ENCODE measurements at places on chromosomes 12 and 14.

GRCh38 chr12:66984077-66984476 is 285.1 kb upstream of the CAND1 start:
- no peak for DNase-seq

DNA sequence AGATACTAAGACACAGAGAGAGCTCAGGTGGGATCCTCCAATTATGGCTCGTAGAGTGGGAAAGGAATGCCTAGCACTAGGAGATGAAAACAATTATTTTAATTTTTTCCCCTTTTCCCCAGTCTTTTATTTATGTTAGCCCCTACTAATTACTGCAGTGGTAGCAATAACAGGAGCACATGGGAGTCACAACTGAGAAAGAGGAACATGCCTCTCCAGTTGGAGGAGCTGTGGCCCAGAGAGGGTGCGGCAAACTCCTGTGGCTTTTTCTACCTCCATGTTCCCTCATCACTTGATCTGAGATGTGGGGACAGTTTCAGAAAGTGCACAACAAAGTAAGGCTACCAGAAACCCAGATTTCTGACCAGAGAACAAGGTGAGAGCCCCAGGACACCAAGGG is 25.9 kb upstream of the POC1B start:
- DNase-seq = no peak

- no peak for DNase-seq
Observed at GRCh38 chr12:130044991-130045621, 117.2 kb upstream of the FZD10 start.

DNA sequence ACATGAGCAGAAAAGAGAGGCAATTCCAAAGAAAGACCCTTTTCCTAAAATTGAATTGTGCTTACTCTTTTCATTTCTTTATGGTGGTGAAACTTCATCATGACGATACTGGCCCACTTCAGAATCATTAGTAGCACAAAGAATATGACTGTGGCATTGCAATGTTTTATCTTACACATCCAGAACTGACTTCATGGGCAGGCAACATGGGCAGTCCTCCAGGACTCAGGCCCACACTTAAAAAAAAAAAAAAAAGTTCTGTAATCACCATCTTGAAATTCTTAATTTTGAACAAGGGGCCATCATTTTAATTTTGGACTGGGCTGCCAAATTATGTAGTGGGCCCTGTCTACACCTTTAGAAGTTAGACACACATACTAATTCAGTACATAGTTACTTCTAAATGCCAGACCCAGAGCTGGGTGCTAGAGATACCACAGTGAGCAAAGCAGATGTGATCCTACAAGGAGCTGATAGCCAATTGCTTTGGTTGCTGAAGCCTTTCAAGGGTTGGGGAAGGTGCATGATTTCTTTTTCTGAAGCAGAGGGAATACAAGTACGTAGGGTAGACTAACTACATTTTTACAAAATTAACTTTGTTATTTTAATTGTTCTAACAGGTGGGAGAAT is 35.2 kb downstream of the HELB start:
- DNase-seq = no peak

GRCh38 chr12:6963791-6964413 is 6.6 kb downstream of the PHB2 start:
- no peak for DNase-seq

- no peak for DNase-seq
Observed at GRCh38 chr12:121524196-121524916, 56.5 kb downstream of the KDM2B start.

- no peak for DNase-seq
Observed at GRCh38 chr14:72644758-72645489, 249.0 kb downstream of the DPF3 start.

GRCh38 chr12:115752156-115752555 is 525.3 kb downstream of the MED13L start:
- no peak for DNase-seq

DNA sequence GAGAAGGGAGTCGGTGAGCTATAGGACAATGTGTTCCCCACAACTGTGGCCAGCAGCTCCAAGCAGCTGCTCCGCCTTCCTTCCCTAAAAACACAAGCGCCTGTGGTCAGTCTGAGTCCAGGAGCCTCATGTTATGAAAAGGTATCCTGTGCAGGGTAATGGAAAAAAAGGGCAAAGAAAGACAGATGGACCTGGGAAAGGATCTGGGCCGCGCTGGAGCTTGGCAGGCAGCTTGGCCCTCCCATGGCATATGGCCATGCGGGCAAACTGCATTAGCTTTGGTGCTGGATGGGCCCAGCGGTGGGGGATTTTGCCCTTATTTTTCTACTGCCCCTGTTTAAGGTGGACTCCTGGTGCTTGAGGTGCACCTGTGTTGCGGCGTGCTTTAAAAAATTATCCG is 23.7 kb upstream of the CHST11 start:
- no peak for DNase-seq

DNA sequence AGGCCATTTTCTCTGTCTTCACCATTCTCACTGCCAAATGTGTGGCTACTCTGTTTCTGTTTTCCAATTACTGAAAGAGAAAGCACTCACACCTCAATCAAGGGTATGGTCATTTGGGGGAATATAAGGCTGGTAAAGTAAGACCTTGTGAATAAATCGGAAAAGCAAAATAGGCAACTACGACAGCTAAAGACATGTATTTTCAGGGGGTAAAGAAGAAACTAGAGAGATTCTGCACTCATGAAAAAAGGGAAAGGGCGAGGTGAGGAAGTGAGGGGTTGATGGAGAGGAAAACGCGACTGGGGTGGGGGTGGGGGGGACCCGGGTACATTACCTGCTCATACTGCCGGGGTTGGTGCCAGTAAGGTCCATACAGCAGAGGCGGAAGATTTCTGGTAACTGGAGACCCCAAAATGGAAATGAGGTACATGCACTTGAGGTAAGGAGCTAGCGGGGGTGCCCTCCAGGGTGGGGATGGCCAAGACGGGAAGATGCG is 19.3 kb downstream of the CHD8 start:
- DNase-seq = no peak

DNA sequence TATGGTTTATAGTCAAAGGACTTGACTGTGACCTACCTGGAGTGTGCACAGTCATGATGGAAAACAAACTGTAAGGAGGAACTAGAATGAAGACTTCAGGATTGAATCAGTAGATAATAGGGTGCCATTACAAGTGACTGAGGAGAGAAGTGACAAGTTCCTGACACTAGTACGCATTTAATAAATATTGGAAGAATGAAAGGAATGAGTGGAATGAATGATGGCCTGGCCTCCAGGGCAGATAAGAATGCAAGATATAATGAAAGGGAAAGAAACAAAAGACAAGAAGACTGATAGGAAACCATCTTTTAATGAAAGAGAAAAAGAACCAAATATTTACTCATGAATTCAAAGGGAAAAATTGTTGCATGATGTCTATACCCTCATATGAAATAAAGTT is 44.7 kb upstream of the NEDD1 start:
- DNase-seq = no peak

GRCh38 chr14:105135700-105136395 is 32.7 kb downstream of the JAG2 start:
- DNase-seq = no peak

DNA sequence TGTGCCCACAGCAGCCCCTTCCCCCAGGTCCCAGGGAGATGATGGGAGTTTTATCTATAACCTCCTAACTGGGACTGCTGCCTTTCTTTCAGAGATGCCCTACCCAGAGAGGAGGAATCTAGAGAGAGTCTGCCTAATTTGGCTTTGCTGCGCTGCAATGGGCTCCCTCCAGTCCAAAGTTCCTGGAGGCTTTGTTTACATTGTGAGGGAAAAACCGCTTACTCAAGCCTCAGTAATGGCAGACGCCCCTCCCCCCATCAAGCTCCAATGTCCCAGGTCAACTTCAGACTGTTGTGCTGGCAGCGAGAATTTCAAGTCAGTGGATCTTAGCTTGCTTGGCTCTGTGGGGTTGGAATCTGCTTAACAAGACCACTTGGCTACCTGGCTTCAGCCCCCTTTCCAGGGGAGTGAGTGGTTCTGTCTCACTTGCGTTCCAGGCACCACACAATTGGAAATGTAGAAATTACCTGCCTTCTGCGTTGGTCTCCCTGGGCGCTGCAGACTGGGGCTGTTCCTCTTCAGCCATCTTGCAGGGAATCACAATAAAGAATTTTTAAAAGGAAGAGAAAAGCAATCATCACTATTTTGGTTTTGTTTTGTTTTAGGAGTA is 262.5 kb downstream of the FOXG1 start:
- no peak for DNase-seq

DNA sequence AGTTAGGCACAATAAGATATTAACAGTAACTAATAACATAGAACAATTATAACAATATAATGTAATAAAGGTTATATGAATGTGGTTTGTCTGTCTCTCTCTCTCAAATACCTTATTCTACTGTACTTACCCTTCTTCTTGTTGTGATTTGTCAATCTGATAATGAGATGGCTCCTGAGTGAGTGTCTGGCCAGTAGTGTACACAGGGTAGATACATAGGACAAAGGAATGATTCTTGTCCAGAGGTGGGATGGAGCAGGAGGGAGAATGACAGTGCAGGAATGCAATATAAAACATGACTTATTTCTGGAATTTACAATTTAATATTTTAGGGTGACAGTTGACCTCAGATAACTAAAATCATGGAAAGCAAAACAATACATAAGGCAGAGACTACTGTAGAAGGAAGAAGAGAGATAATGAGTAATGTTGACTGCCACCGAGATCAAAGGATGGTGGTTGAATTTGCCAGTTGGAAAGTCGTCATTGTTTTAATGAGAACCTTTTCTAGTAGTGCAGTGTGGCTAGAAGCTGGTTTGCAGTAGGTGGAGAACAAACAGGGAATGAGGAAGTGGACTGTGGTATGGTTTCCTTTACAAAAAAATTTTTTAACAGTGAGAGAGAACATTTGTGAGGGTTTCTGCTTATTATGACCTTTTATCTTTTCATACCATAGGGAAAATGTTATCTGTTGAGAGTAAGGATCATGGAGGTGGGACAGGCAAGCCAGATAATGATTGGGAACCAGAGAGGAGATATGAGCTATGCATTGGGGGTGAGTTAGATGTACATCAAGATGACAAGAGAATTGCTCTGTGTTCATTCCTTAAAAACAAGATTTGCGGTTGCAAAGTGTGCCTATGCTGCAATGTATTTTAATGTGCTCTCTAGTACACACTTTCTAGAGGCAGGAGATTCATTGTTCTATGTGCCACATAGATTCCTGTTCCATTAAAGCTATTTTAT is 458.3 kb downstream of the BTG1 start:
- DNase-seq = no peak

DNA sequence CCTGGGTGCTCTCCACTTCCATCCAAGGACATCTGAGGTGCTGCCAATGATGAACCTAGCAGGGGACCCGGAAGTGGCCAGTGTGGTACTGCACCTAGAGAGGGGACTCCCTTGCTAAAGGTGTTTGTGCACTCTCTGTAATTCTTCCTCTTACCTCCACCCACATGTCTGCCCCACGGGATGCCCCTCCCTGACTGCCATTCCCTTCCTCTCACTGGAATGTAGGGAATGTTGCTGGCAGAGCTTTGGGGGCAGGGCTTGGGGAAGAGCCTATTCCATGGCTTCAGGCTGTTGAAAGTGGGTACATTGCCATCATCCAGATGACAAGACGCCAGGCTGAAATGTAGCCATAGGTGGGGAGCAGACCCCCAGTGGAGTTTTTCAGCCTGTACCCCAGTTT is 153.2 kb downstream of the SMOC1 start:
- no peak for DNase-seq

- no peak for DNase-seq
Observed at GRCh38 chr12:43107026-43107775, 444.8 kb downstream of the ADAMTS20 start.

- no peak for DNase-seq
Observed at GRCh38 chr12:114678028-114678427, 5.9 kb downstream of the TBX3 start.
